Activated T-cell treated with anti-CD3 and anti-CD28 coated beads for 1 hour (primary cell): ENCODE measurements at places on chromosomes 11 and 22.

- DNase-seq = no peak
These were observed 24.5 kb upstream of the RAG2 start for GRCh38 chr11:36622431-36623136.

GRCh38 chr22:36756031-36756430 is 19.9 kb downstream of the IFT27 start:
- no peak for DNase-seq

DNA sequence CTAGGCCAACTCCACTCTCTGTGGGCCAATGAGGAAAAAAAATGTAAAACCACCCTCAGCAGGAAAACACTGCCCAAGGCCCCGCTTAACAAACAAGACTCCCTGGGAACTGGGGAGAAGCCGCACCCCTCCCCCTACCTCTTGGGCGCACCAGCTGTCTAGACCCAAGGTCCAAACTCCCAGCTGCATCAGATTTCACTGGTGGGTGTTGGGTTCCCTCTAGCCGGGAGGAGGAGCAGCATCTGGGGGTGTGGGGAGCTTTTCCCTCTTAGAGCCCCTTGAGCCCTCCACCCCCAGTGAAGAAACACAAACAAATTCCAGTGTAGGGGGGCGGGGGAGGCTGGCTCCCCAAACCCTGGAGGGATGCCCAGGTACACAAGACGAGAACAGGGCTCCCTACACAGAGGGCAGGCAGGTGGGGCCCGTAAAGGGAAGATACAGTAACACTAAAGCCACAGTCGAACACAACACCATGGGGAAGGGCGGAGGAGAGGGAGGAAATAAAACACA is 64.9 kb downstream of the NECTIN1 start:
- DNase-seq = no peak

GRCh38 chr11:12474871-12475270 is 97.5 kb downstream of the PARVA start:
- DNase-seq = no peak

- no peak for DNase-seq
These were observed 3.2 kb downstream of the TAF1D start for GRCh38 chr11:93737904-93738612.

DNA sequence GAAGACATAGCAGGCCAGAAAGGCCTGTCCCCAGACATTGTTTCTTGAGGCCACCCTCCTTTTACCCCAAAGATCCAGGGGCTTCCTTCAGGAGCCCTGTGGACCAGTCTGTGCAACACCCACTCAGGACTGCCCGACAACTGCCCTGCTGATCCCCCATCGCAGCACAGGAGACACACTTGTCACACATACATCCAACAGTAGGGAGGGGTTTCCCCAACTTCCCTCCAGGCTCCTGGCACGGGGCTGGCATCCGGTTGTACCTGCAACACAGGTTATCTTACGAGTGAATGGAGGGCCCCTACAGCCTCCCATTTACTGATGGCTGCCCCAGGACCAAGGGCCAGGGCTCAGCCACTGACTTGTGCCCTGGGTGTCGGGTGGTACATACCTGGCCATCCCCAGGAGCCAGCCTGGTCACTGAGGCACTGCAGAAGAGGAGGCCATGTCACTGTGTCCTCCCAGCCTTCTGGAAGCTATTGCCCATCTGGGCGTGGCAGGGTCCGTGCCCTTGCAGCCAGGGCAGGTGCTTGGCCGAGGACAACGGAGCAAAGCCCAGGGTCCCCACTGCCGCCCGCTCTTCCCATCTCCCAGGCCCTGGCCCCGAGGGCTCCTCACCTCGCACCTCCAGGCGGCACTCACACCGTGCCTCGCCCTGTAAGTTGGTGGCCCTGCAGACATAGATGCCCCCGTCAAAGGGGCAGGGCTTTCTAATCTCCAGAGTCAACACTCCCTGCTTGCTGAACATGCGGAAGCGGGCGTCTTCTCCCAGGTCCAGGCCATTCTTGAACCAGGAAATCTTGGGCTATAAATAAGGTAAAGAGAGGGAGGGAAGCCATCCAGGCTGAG is 20.8 kb downstream of the MYBPC3 start:
- DNase-seq = no peak

- DNase-seq = no peak
These were observed 416.8 kb upstream of the TENM4 start for GRCh38 chr11:79857377-79858214.

DNA sequence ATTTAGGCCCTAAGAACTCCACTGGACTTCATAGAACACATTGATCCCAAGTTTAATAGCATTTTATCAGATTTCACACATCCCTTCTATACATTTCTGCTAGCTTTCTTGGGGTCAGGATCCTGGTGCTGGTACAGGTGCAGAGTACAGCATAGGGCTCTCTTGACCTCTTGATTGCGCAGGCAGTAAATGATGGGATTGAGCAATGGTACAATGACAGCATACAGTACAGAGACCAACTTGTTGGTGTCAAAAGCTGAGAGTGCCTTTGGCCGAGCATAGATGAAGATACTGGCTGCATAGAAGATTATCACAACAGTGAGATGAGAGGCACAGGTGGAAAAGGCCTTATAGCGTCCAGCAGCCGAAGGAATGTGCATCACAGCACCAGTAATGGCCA is 4.8 kb downstream of the OR6A2 start:
- DNase-seq = no peak

- peak; percentile 64 for DNase-seq
These were observed 16.5 kb upstream of the PRR5 start for GRCh38 chr22:44685384-44686056.

DNA sequence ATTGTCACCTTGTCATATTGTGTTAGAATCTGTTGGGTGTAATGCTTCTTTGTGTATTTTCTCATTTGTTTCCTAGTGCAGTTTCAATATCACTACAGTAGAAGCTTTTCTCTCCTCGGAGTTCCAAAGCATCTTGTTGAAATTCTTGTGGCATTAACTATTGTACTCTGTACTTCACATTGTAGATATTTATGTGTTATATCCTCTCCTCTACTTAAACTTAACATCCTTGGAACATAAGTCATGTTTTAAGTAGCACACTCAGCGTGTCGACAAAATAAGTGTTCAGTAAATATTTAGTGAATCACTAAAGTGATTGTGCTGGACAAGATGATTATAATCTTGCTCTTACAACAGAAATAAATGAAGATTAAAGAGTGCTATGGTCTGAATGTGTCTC is 201.7 kb downstream of the ARHGAP42 start:
- DNase-seq = no peak

- no peak for DNase-seq
These were observed 2.6 kb upstream of the NPTXR start for GRCh38 chr22:38846412-38846811.

- no peak for DNase-seq
These were observed 194.3 kb upstream of the BDNF start for GRCh38 chr11:27894552-27894951.

DNA sequence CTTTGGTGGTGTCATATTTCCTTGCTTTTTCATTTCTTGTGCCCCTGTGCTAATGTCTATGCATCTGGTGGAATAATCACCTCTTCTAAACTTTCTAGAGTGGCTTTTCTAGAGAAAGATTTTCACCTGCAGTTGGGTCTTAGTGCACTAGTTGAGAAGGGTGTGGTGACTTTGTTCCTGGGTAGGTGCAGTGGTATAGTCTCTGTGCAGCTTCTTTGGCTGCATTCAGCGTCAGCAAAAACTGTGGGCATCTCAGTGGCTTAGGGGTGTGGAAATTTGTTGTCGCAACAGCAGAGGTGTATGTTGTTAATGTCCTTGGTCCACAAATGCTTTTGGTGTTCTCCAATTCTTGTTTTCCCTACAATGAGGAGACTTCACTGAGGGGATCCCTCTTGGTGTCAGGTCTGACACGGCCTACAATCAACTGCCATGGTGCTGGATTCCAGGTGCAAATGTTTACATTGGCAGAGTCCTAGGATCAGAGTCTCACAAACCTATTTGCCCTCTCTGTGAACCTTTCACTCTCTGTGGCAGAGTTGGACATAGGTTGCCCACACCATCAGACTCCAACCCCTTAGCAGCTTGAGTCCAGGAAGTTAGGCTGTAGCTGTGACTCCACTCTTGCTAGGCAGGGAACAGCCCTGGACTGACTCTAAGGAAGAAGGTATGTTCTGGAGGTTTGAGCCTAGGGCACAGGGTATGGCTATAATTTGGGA is 48.8 kb downstream of the GDPD4 start:
- no peak for DNase-seq
